ENCODE measurements at places on chromosomes 13 and 19.

DNA sequence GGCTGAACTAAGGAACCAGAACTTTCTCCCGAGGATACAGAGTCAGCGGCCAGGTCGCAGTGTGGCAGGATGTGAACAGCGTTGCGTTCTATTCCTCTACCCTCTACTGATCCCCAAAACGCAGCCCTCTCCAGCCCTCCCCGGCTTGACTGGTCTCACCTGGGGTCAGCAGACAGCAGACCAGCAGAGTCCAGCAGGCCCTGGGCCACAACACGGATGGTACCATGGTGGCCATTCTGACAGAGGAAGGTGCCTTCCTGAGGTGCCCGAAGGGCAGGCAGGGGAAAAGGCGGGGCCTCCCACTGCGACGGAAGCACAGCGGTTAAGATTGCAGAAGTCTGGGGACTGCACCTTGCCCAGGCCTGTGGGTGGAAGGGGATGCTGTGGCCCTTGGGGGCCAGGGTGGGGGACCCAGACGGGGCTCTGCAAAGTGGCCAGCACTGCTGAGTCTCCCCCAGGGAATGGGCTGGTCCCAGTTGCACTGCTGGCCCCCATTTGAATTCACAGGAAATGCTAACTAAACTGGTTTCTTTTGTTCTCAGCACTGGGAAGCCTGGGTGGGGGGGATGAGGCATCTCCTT is at the start of gene ICAM3:
TSS of gene ICAM3 (minus strand) at position 245 of the 581 bp plus-strand sequence. CDS start at position 235, 10 bp downstream.
- DNase-seq, result no peak

GRCh38 chr13:95298169-95298965 is 2.9 kb downstream of the ABCC4 start:
- DNase-seq, result no peak

- DNase-seq, result no peak
These were observed 117.9 kb downstream of the CRYL1 start for GRCh38 chr13:20407759-20408158.

DNA sequence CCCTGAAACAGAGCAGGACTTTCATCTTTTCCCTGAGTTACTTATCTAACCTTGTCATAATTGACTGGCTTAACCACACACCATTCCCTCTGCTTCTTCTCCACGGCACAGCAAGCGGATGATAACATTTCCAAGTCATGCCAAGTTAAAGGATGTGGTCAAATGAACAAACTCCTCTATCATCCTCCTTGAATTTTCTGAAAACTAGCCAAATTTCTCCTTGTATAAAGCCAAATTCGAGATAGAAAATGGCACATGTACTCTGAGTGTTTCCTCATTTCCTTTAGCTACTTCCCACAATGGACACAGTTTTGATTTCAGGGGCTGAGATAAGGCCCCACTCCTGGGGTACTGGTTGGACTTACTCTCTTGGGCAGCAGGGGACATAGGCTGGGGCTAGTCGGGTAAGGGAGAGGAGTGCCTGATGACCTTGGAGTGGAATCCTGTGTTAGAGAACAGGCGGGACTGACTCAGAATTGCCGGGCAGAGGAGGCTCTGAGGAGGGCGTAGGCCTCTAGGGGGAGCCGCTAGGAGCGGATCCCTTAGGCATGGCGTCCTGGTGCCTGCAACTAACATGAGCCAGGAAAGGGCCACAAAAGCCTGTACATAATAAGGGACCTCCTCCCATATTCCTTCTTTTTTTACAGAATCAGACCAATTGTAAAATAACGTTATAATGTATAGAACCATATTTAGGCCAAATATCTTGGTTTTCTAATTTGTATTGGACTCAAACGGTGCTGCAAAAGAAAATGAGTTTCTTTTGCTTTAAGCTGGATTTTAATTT is 20.3 kb upstream of the TMTC4 start:
- DNase-seq, result no peak

- DNase-seq, result no peak
These were observed 2.2 kb downstream of the ANKRD10 start for GRCh38 chr13:110912651-110913051.

GRCh38 chr19:30064771-30065494 is 122.9 kb downstream of the URI1 start:
- DNase-seq, result no peak

GRCh38 chr13:45763419-45763818 is 61.3 kb downstream of the CBY2 start:
- DNase-seq, result no peak

DNA sequence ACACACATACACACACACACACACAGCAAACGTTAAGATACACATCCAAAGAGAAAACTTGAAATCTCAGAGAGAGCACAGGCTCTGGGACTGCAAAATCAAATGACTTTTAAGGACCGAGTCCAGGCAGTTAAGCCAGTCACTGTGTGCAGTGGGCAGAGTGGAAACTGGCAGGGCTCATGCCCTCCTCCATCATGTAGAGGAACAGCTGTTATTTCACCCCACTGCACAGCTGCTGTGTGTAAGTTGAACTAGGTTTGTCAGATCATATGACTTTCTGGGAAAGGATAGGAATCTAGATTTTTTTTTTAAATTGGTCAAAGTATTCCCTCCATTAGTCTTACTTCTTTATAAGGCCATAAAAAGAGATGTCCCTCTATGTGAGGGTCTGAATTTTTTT is 1002.1 kb downstream of the UQCRFS1 start:
- no peak for DNase-seq

- peak; percentile 69 for DNase-seq
These were observed 26.5 kb downstream of the SH3GL1 start for GRCh38 chr19:4373601-4374497.

DNA sequence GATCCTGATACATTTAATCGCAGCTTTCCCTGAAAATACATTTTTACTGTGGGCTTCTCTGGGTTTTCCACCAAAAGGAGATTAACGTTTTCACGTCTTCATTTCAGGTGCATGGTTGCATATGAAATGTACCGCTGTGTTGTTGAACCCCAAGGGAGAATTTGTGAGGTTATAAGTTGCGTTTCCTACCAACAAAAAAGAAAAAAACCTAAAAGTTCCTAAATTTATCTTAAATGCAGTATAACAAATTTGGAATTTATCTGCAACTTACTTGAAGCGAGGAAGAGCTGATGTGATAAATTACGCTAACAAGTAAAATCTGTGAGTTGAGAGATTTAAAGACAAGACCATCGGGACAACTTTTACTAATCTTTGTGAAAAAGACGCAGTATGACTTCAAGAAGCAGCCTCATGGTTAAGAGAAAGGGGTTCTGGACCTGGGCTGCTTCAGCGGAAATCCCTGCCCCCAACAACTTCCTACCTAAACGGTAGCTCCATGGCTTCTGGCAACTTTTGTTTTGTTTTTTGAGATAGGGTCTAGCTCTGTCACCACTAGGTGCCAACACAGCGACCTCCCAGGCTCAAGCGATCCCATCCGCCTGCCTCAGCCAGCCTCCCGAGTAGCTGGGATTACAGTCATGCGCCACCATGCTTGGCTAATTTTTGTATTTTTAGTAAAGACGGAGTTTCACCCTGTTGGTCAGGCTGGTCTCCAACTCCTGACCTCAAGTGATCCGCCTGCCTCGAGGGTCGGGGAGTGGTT is 958 bp upstream of the OBI1 start:
- DNase-seq, result no peak
